Fibroblast of skin of right biceps (primary cell): ENCODE measurements at places on chromosomes 2 and 18.
A peak's percentile ranks its signal among the peaks of the same experiment; 100 is the strongest.

DNA sequence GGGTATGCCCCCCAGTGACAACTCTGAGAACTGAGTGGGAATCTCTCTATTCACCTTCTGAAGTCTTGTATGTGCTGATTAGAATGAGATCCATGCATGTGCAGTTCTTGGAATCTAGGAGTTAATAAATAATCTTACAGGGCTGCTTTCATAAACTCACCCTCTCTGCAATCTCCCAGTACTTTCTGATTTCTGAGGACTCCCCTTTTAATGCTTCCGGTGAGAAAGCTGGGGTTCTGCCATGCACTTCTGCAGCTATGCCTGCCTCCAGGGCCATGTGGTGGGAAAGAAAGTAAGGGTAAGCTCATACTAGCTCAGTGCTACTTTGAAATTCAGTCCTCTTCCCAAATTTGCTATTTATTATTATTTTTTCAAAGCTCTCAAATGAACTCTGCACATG, 432.9 kb downstream of the MTX2 start:
- no peak for DNase-seq

- DNase-seq = peak; percentile 5
Observed at GRCh38 chr2:1010415-1010930, 59.8 kb downstream of the SNTG2 start.

GRCh38 chr18:52481116-52481515, 141.1 kb downstream of the DCC start:
- no peak for DNase-seq

GRCh38 chr2:234326694-234327093, 170.2 kb downstream of the ARL4C start:
- no peak for DNase-seq

- no peak for DNase-seq
Observed at GRCh38 chr2:199994371-199994770, 39.0 kb downstream of the MAIP1 start.
